ENCODE measurements at places on chromosomes 6 and 20.

- DNase-seq = no peak
Measured at GRCh38 chr6:156392648-156393047, 384.5 kb upstream of the ARID1B start.

- DNase-seq = no peak
Measured at GRCh38 chr6:53373638-53374037, 24.9 kb upstream of the ELOVL5 start.

DNA sequence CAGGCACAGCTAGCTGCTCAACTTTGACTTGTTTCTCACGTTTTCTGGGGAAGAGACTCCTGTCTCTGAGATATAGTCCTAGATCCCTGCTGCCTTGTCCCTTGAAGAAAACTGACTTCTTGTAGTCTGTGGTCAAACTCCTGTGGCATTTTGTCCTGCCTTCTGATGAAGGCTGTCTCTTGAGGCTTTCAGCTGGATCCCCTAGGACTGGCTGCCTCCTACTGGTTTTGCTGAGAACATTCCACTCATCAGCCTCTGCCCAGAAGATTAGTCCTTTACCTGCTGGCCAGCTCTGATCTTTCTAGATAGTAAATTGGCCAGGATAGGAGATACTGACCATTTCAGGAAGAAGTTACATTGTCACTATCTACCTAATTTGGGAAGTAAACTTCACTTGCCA lies 71.9 kb upstream of the CNR1 start:
- DNase-seq = no peak

DNA sequence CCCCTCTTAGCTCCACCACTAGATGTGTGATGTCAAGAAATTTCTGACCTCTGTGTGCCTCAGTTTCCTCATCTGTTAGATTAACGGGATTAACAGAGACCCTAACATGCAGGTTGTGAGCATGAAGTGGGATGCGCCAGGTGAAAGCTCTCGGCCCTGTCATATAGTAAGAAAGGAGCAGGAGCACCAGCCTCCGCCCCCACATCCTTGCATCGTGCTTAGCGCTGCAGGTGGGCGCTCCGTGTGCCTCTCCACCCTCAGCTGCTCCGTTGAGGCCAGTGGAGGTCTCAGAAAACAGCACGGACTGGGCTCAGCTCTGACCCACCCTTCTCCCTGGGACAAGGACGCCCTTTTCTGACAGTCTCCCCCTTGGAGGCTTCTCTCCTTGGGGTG lies 63.4 kb downstream of the TCP11 start:
- DNase-seq = no peak

GRCh38 chr6:153024709-153025017 lies 22.2 kb upstream of the MTRF1L start:
- DNase-seq = no peak

DNA sequence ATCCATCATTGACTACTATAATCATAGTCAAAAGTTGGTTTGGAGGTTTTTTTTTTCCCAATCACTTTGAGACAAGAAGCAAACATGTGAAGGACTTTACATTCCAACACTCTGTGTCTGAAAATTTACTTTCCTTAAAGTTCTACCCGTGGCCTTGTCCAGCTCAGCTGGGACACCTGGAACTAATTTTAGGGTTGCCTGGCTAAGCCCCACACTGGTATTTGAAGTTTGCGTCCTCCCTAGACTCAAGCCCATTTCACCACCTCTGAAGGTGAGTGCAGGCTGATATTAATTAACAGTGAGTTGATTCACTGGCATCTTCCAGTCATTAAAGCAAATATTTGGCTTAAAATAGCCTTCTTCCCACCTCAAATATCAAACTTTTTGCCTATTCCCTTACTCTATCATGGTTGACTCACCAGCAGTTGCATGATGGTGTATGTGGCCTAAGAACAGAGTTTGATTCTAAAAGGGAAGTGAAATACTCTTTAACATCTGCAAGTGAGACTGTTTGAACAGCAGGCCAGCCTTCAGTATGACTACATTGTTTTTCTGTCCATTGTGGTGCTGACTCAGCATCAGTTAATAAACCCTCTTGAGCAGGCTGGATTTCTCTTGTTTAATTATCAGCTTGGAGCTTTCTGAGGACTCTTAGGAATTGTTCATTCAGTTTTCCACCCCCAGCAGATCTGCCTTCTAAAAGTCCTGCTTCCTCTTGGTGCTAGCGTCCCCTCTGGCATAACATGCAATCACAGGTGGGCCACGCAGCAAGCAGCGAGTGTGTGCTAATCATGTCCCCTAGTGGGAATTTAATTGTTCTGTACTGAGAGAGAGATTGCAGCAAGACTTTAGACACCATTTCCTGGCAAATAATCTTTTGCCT lies 1.8 kb upstream of the PRDM1 start:
- no peak for DNase-seq

DNA sequence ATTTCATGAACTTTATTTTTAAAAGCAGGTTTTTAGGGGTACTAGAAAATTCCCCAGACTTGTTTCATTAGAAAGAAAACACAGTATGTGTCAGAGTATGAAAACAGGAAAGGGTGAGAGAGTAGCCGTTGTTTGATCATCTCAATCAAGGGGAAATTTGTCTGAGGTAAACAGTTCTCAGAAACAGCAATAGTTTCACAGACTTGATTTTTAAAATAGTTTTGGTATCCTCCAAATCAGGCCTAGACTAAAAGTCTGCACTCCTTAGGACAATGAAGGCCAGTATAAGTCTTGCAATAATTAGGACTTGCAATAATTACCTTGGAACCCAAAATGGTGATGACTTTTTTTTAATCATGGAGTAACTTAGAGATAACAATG lies 176.6 kb upstream of the TAB2 start:
- no peak for DNase-seq

- no peak for DNase-seq
Measured at GRCh38 chr6:34147906-34148630, 2.2 kb upstream of the GRM4 start.

GRCh38 chr20:46126440-46127056 lies 8.4 kb downstream of the CD40 start:
- no peak for DNase-seq

DNA sequence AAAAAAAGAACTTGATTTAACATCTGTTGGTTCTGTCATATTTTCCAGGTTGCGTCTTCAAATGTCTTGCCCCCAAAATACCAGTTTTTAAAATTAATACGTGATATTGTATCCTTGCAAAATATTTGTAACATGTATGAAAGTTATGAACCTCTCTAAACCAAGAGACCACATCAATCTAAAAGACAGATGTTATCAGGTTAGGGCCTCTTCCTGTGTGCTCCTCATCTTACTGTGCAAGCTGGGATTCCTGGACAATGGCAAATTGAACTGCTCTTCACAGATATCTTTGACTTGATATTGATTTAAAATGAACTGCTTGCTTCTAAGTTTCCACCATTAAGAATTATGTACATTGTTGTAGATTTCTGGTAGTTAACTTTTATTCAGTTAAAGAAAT lies 9.6 kb downstream of the TMEM239 start:
- DNase-seq = no peak
